NCI-H69 (cell line): ENCODE measurements at places on chromosomes 1 and 21.

GRCh38 chr1:89274411-89274857, 1.8 kb upstream of the GBP5 start:
- peak; percentile 31 for DNase-seq

DNA sequence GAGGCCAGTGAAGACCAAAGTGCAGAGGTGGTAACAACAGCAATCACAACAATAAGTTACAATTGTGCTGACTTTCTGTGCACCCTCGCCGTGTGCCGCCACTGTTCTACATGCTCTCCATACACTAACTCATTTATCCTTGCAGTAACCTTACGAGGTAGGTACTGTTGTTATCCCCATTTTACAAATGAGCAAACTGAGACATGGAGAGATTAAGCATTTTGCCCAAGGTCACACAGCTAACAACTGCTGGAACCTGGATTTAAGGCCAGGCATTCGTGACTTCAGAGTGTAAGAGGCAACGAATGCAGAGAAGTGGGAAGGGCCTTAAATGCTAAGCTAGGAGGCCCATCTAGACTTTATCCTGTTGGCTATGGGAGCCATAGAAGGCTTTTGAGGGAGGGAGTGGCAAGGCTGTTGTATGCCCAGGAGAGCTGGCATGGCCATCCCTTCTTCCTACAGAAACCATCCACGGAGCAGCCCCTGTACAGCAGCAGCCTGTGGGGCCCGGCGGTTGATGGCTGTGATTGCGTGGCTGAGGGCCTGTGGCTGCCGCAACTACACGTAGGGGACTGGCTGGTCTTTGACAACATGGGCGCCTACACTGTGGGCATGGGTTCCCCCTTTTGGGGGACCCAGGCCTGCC, 36.6 kb downstream of the AZIN2 start:
- no peak for DNase-seq

DNA sequence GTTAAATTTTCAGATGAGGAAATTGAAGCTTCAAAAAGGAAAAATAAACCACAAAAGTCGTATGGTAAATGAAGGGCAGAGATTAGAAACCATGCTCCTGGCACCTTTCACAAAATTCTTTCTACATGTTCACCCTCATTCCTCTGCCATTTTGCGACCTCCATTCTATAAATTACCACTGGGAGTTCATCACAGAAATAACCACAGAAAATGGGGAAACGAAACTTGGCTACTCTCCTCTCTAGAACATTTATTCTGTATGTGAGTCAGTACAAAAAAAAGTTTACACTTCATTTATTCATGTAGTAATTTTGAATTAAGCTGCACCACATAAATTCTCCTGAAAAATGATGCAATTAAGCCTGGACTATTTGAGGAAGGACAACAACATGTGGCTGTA, 320.9 kb upstream of the C1orf87 start:
- peak; percentile 6 for DNase-seq

- peak; percentile 61 for DNase-seq
These were observed 89.5 kb downstream of the DISC1 start for GRCh38 chr1:231715816-231716722.

- DNase-seq, result no peak
These were observed 35.7 kb upstream of the PWP2 start for GRCh38 chr21:44071359-44072104.

DNA sequence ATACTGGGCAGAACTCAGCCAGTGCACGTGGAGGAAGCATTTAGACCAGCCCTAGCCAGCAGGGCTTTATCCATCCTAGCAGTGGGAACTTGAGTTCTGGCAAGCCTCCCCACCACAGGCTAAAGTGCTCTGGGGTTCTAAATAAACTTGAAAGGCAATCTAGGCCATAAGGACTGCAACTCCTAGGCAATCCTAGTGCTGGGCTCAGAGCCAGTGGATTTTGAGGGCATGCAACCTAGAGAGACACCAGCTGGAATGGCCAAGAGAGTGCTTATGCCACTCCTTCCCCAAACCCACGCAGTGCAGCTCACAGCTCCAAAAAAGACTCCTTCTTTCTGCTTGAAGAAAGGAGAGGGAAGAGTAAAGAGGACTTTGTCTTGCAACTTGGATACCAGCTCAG, 70.5 kb upstream of the APOBEC4 start:
- peak; percentile 27 for DNase-seq

DNA sequence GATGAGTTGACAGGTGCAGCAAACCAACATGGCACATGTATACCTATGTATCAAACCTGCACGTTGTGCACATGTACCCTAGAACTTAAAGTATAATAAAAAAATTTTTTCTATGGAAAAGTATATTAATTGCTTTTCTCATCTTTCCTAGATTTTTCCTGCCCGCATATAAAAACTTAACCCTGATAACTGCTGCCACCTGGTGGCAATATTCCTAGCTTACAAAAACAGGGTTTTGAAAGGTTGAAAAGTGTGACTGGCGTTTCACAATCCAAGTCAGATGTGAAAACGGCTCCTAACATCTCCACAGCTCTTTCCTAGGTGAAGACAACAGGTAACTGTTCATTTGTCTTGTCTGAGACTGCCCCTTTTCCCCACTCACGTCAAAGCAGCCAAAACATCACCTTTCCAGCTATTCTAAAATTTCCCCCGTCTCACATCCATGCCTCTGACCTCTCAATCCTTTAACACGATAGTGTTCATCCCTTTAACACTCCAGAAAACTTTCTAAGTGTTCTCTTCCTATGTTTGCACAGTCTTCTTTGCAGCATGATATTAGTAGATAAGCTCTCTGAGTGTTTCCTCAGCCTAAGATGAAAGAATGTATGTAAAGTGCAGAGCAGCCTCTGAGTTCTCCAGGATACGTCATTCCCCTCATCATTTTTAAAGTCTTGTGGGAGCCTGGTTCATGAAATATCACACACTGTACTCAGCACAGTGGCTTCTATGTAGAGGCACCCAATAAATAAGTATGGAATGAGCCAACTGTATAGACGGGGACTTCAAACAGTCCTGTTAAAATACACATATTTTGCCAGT, 27.5 kb downstream of the OVGP1 start:
- DNase-seq, result peak; percentile 31
